Lower leg skin (tissue), 4 donors: ENCODE measurements at places on chromosomes 7 and 10. TPM values are rescaled to one million over a fixed set of nuclear protein-coding genes. Genes with fewer than 3 reads are reported as not detected.

Gene SUN3
- not detected for total RNA-seq

Gene NXPH1
- not detected for total RNA-seq

Gene COL17A1
- 1,410 TPM for total RNA-seq

Gene MYL10
- not detected for total RNA-seq

Gene ALDH18A1
- 32.4 TPM for total RNA-seq

Gene UBTD1
- 60.1 TPM for total RNA-seq

Gene LIPJ
- 0.15 TPM for total RNA-seq

Gene SFTPA1
- total RNA-seq = not detected

Gene CTNNA3
- total RNA-seq = 0.12 TPM

Gene MACC1
- 15.4 TPM for total RNA-seq

Gene HTRA1
- total RNA-seq = 71.0 TPM

Gene CHST3
- total RNA-seq = 16.6 TPM

Gene NKX1-2
- 0.78 TPM for total RNA-seq

Gene TRPV6
- 12.5 TPM for total RNA-seq

Gene TSPAN12
- 3.7 TPM for total RNA-seq

DNA sequence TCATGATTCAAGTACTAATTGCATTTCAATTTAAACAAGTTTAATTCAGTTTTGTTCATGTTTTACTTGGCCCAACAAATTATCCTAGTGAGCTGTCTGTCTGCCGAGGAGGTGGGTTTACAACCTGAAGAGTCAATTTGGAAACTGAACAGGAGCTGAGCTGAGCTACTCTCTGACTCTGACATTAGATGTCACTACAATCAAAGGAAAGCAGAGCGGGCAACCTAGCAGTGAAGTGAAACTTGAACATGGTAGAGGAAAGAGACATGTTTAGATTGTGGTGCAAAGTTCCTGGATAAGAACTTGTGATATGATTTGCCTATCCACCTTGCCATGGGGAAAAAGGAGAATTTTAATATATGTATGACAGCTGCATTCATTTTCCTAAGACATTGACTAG, 9.6 kb upstream of the AGR3 start:
- DNase-seq = no peak

DNA sequence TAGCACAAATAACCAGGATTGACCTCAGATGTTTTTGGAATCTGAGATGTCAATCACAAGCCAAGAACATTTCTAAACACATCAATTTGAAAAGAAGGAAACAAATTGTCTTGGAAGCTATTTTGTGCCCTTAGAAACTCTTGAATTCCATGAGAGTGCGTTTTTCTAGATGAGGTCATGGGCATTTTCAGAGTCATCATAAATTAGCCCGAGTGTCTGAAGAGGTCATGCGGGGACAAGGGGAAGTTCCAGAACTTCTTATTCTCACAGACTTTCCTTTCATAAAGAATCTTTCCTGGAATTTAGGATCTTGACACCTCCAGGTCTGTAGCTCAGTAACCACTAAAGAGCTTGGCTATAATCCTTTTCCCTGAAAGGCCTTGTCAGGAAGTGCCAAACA, 28.2 kb downstream of the IL2RA start:
- peak; percentile 54 for DNase-seq

- DNase-seq = no peak
Observed at GRCh38 chr10:99393683-99394082, 36.7 kb downstream of the GOT1 start.

DNA sequence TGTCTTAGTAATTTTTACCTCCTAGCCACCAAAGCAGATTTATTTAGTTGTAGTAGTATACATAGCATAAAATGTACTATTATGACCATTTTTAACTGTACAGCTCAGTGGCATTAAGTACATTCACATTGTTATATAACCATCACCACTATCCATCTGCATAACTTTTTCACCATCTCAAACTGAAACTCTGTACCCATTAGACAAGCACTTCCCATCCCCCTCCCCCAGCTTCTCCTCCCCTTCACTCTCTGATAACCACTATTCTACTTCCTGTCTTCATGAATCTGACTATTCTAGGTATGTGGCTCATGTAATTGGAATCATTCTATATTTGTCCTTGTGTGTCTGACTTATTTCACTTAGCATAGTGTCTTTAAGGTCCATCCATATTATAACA, 71.9 kb downstream of the MRPL32 start:
- no peak for DNase-seq

- DNase-seq = no peak
Observed at GRCh38 chr7:117006907-117007684, 53.8 kb downstream of the ST7 start.

GRCh38 chr10:11335167-11335652, 276.2 kb downstream of the USP6NL start:
- DNase-seq = no peak

DNA sequence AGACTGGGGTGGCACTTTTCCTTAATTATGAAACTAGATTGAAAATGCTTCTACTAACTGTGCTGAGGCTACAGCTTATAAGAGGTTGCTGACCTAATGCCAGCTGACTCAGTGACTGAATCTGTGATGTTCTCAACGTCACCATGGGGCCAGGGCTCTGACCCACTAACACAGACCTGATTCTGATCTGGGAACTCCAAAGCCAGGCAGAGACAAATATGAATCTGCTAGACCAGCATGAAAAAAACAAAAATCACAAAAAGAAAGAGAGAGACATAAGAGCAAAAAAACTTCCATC, 16.1 kb downstream of the USP6NL start:
- no peak for DNase-seq

DNA sequence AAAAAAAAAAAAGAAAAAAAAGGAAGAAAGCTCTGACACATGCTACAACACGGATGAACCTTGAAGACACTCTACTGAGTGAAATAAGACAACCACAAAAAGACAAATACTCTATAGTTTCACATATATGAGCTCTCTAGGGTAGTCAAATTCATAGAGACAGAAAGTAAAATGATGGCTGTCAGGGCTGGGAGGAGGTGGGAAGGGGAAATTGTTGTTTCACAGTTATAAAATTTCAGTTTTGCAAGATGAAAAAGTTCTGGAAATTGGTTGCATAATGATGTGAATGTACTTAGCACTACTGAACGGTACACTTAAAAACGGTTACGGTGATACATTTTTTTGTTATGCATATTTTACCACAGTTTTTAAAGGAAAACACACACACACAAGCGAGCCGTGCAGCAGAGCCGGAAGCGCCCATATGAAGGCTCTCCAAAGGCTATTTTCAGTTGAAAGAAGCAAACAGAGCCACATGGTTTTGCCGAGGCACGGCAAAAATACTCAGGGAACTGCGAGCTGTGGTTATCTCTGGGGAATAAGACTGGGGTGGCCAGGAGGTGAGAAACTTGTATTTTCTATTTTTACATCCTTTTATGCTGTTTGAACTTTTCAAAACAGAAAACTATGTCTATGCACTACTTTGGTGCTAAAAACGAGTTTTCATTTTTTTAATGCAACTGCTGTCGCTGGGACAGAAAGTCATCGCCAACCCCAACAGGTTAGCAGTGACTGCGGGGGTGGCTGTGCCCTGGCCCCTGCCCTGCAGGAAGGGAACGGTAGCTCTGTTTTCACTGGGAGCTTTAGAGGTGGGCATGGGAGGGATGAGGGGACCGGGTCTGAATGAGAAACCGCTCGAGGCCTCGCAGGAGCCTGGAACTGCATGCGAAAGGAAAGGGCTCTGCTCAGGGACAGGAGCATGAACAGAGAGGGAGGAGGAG, 132.9 kb downstream of the OAT start:
- DNase-seq = no peak

DNA sequence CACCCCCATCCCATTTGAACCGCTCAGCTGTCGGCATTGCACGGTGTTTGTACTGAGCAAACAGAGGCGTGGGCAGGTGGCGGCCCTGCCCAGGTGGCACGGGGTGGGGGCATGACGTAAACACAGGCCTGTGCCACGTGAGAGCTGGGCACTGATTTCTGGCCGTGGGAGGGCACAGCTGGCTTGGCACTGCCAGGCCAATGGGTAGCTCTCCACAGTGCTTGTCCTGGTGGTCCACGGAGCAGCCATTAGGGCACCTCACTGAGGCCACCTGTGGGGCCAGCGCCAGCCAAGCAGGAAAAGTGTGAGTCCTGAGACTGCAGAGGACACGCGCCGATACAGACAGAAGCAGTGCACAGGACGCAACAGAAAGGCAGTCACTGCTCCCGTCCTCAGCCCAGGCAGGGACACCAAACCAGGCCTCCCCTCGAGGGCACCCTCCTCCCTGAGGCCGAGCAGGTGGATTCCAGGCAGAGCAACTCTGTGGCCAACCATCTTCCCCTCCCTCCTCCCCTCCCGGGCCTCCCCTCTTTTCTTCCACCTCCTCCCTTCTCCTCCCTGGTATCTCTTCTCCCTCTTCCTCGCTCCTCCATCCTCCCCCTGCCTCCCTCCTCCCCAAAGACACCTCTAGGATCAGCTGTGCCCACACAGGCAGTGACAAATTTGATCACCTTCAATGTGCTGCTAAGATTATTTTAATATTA, 258.7 kb downstream of the ELFN1 start:
- no peak for DNase-seq

DNA sequence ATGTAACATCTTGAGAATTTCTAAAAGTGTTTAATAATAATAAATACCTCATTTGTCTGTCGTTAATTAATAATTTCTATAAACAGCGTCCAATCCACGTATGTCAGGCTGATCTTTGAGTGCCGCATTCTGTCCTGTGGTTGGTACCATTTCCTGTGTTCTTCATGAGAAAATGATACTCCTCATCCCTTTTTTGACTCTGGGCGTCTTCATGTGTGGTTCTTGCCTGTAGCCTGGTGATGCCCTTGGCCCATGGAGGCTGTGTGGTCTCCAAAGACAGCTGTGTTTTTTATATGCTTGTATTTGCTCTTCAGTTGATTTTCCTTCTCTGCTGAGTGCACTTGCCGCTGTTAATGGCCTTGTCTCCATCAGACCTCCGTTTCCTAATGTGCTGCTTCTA, 31.5 kb downstream of the GLRX3 start:
- no peak for DNase-seq

DNA sequence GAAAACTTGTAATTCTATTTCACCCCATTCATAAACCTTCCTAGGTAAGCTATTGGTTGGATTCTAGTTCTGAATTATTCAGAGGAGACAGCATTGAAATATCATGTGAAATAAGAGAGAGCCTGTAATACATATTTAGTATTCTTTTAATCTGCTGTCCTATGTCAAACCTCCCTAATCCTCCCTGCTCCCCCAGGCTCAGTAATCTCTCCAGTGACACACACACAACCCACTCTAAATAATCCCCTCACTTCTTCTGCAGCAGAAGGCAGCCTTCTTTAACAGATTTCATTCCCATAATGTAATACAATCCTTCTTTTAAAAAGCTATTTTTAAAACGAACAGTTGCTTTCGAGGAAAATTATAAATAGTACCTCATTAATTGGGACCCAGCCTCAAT, 639.7 kb upstream of the AUTS2 start:
- no peak for DNase-seq

GRCh38 chr7:69761290-69761922, 163.1 kb downstream of the AUTS2 start:
- no peak for DNase-seq

GRCh38 chr10:49114718-49115014, 656 bp downstream of the VSTM4 start:
- DNase-seq = no peak

DNA sequence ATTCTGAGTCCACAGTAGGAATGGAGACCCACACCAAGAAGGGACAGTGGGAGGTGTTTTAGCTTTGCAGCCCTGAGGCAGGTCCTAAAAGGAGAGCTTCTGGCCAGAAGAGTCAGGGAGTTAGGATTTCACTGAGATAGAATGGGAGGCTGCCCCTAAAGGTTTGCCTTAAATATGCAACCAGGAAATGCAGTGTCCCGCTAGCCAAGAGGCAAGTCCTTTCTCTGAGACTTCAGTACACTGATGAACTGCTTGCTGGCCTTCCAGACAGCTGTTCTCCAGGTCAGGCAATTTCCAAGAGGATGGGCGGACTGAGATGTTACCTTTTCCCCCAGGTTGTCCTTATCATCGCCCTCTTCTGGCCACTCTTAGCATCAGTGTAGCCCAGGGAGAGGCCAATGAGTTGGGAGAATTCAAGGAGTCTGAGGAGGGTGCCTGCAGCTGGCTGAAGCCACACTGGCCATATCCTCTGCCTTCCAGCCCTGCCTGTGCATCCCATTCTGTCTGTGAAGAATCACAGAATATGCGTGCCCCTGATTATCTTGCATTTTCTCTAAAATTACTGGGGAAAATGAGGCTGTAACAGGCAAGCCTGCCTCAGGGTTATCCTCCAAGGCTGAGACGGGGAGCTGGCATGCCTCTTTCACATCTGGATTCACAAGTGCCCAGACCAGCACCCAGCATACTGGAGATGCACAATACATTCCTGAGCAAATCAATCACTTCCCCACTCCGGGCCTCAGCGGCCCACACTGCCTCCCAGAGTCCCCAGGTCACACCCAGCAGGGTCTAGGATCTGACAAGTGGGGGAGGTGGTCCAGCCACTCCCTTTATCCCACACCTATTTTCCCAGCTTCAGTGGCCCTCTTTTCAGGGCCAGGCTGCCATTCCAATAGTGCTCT, 2.4 kb downstream of the TLL2 start:
- no peak for DNase-seq

DNA sequence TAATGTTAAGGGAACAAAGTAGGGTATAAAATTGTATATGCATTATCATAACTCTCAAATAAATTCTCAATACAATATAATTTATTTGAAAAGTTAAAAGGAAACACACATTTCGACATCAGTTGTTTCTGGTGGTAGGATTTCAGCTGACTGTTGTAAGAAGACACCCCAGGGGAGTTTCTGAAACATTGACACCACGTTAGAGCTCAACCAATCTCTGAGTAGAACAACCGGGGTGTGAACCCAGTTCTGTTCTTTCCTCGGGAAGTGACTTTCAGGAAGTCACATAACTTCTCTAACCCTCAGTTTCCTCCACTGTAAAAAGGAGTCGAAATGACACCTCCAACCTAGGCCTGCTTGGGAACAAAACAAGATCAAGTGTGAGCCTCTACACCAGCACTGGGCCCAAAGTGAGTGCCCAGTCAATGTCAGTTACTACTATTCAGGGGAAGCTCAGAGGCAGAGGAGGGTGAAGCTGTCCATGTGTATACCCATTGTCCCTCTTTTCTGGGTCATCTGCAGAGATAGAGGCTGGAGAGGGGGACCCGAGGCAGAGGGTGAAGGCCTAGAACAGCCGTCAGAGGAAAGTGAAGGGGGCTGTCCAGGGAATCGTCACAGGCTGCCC, 67.1 kb downstream of the AOAH start:
- no peak for DNase-seq

DNA sequence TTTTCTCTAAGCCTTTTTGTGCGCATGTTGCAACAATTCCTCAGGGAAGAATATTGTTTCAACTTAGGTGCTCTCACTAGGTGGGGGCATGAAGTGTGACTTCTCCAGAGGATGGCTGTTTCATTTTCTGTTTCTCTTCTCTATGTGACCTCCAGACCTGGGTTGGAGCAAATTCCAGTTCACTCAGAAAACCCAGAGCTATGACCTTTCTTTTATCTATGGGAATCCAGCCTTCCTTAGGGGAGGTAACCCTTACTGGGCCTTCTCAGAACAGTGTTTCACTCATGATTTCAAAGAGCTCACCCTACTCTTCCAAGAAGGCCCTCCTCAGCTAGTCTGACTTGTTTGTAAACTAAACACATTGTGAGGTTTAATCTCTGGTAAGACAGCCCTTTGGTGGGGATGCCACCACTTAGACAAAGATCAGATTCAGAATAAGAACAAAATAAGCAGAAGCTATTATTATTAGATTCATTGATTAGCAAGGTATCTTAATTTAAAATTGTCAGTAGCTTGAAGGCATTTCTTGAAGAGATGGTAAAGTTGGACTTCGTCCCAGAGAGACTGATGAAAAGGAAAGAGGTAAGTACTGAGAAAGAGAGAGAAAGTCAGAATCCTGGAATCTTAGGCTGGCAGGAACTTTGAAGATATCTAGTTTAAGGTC, 16.6 kb upstream of the TAS2R60 start:
- DNase-seq = no peak
